Sigmoid colon (tissue), 7 donors: ENCODE measurements at places on chromosomes 2 and 18.

- DNase-seq = no peak
Observed at GRCh38 chr2:240689975-240690374, 1.7 kb upstream of the AQP12A start.

DNA sequence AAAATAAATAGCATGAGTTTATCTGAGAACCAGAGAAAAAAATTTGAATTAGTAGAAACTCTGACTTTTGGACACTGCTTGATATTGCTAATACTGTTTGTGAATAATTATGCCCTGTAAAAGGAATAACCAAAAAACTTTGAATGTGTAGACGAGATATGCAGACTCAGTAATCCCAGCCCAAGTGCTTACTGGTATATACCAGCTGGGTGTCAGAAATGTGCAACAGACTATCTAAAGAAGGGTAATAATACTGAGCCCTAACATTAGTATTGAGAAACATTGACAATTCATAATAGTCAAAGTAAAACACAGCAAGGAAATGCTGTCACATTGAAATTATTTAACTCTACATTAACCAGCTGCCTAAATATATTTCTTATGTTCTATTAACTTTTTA is 60.5 kb upstream of the ZC3H15 start:
- no peak for DNase-seq

DNA sequence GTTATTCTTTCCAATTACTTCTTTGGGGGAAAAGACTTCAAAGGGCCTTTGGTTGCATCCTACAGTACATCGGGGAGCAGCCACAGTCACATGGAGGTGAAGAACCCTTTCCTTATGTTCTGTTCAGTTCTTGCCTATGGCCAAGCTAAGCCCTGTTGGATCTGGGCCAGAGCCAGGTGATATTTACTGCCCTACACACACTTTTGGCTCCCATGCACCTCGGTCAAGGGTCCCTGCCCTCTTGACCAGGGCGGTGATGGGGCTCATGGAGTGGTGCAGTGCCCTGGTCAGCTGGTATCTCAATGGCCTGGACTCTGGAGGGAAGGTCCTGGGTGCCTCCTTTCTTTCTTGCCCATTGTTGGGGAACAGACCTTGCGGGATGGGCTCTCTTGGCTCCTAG is 98.7 kb downstream of the VAPA start:
- peak; percentile 59 for DNase-seq

DNA sequence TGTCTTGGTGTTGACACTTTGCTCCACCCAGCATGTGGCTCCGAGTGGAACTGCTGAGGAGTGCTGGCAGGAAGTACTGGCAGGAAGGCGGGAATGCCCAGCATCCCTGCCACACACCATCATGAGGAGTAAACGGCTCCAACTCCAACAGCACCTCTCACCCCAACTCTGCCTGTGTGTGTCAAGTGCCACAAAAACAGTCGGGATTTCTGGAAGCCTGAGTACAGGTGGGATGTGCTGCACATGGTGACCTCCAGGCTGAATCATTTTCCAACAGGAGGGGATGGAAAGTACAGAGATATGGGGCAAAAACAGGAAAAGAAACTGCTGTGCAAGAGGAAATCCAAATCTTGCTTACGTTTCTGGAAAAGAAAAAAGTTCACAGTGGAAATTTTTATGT is 53.6 kb downstream of the PARD6G start:
- no peak for DNase-seq

DNA sequence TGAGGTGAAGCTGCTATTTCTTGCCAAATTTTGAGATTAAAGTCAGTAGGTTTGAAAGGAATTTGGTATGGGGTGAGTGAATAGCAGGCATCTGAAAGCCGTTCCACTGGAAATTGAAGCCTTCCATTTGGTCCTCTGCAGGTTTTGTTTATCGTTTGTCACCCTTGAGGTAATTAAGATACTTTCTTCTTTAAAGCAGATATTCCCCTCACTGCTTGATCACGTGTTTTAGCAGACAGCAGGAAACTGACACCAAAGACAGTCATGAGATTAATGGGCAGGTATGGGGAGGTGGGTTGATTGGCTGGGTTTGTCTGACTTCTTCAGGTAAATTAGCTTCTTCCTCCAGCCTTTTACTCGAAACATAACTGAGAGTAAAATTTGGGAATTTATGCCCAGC is 10.7 kb downstream of the LPIN1 start:
- DNase-seq = no peak

DNA sequence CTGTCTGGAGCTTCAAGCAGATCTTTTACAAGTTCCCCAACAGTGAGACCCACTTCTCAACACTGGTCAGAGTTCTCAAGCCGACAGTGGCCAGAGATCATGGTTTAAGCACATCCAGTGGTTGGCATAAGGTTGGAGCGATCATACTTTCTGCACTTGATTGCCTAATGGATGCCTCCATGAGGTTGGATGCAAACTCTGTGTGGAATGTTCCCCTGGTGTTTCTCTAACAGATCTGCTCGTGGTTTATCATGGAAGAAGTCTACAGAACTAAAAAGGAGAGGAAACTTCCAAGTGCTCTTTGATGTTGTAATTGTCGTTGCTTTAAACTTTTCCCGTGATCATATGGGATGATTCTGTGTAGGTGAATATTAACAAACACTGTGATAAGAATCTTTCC is 60.7 kb downstream of the SH3RF3 start:
- DNase-seq = no peak

DNA sequence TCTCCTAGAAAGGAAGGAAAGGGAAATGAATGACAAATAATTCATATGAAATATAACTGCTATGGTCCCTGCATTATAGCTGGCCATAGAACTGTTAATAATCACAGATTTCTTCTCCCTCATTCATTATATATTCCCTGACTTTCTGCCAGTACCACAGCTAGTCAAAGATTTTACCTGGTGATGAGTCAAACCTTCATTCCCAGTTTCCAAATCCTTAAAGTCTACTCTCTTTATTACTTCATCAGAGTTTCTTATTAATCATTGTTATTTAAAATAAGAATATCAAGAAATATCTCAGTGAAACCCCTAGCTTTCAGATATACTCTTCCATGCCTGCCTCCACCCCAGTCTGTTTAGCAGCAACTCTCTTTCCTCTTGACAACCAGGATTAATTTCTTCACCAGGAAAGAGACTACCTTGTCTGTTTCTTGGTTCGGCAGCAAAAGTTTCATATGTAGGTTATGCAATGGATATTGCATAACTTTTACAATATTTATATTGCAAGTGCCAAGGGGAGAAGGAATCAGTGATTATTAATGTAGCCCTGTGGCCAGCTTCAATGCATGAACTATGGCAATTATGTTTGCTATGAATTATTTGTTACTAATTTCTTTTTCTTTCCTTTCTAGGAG is 533.8 kb downstream of the FBXO15 start:
- no peak for DNase-seq

GRCh38 chr2:144424559-144425240 is 95.2 kb downstream of the ZEB2 start:
- DNase-seq = no peak

GRCh38 chr2:10584242-10584753 is 105.5 kb downstream of the NOL10 start:
- no peak for DNase-seq

DNA sequence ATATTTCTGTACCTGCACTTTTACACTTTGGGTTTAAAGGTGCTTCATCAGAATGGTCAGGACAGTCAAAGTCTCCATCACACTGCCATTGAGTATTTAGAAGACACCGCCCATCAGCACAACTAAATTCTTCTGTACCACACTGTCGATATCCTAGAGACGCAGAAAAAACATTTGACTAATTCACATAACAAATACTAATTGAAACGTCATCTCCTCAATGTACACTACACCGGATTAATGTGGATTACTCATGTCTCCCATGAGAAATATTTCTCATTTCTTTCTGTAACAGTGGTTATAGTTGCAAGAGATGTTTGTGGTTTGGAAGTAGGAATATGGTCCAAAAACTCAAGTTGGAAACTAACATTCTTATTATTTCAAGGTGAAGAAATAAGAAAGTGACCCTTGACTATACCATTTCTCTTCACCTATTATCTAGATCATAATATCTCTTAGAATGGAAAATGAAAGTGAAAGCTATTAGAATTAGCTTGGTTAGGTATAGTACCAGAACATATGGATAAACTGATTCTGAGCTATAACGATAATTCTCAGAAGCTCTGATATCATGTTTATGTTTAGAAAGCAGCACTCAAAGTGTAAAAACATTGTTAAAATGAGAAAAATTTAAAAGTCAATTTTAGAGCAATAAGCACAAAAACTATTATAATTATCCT is 1627.7 kb downstream of the LRP1B start:
- DNase-seq = no peak

GRCh38 chr2:162885281-162886070 is 46.9 kb upstream of the KCNH7 start:
- no peak for DNase-seq

DNA sequence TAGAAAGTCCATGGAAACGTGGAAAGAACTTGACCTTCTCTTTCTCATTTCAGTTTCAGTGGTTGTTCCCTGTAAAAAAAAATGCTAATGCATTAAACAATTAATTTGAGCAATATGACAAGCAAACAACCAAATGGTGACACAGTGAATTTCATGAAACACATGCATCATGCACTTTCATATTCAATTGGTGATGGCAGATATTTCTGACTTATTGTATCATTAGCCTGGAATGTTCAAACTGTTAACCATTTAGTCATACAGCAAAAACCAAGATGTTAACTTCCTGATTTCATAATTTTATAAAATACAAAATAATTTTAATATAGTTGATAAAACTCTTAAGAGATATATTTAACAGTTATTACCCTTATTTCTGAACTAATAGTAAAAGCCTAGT is 85.5 kb downstream of the SCN1A start:
- DNase-seq = no peak

DNA sequence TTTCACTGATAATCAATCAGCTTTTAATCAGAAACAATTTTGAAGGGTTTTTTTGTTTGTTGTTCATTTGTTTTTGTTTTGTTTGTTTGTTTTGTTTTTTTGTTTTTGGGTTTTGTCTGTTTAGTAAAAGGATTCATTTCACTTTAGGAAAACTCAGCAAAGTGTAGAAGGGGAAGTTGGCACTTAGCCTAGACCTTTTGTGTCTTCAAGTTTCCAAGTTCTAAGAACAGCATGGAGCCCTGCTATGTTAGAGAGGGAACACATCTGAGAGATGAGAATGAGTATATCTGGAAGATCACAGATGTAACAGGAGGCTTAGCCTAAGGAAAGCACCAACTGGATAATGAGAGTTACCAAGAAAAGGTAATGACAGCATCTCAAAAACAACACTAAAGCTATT is 501.5 kb downstream of the ERBB4 start:
- no peak for DNase-seq

- DNase-seq = no peak
Observed at GRCh38 chr2:191384829-191385228, 139.6 kb downstream of the MYO1B start.

DNA sequence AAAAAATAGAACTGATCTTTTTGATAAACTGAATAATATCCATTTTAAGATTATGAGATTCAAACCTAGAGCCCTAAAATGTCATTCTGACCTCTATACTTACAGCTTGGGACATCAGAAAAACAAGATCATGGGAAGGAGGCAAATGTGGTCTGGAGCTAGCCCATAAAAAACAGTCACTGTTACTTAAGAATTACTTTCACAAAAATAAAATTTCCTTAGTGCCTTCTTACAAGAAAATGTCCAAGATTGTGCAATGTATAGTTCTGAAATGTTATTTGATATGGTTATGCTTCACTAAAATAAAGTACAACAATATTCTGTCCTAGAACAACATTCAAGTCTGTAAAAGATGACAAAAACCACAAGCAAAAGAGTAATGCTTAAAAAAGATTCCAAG is 247.6 kb downstream of the DYM start:
- DNase-seq = no peak

DNA sequence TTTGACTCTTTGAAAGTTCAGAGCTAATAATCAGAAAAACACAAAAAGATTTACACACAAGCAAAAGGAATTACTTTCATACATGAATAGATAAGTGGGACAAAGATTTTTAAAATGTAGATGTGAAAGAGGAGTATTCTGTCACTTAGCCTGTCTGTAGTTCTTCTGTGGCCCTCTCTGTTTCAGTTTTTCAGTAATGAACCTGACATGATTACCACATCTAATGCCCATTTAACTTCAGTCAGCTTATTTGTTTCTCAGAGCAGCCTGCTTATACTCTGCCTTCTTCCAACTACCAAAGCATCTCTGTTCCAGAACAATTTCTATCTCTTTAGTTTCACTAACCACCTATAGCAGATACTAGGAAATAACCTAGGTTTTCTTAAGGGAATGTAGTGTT is 34.4 kb upstream of the ACADL start:
- DNase-seq = no peak

- DNase-seq = peak; percentile 91
Observed at GRCh38 chr2:96554293-96555145, 18.0 kb downstream of the ARID5A start.

GRCh38 chr2:59019566-59020159 is 778.5 kb upstream of the FANCL start:
- no peak for DNase-seq

GRCh38 chr2:14231391-14231898 is 401.1 kb upstream of the LRATD1 start:
- no peak for DNase-seq

GRCh38 chr18:1124495-1124894 is 219.8 kb downstream of the ADCYAP1 start:
- no peak for DNase-seq

GRCh38 chr2:238121511-238122286 is 16.8 kb upstream of the KLHL30 start:
- DNase-seq = no peak

GRCh38 chr2:241637795-241638660 is 535 bp downstream of the ATG4B start:
- no peak for DNase-seq

DNA sequence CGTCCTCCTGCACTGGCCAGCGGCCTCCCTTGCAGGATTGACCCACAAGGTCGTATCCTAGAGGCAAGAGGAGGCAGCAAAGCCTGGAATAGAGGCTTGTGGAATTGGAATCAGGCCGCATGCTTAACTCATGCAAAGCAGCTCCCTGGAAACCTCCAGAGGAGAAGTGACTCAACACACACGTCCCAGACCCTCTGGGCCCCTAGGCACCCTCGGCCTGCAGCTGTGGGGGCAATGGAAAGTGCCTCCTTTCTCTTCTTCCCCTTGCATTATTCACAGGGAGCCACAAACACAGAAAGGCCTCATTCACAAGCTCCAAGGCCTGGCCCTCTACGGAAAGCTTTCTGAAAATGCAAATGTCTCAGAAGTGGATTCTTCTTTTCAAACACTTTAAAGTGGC is 19.6 kb downstream of the SPATA3 start:
- DNase-seq = no peak

DNA sequence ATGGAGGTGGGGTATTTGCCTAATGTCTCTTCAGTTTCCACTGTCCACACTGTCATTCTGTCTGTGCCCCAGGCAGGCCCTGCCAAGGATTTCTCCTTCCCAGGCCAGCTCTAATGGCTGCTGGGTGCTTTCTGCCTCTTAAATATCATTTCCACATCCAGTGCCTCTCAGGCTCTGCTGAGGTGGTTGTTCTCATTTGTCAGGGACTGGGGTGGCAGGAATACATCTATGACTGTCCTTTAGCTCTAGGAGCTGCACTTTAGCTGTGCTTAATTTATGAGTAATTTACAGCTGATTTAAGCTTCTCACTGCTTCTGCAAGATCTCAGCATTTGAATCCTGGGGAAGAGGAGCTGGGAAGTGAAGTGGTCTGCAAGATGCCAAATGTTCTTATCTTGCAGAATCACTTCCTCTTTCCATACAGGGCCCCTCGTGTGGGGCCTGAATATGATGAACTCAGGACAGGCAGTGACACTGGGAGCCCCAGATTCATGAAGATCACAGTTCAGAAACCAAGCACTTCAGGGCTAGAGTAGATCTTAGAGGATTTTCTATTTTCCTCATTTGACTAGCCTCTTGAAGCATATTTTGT is 150.2 kb downstream of the FSHR start:
- no peak for DNase-seq
